ENCODE measurements at places on chromosomes 1 and 21. TPM values are rescaled to one million over a fixed set of nuclear protein-coding genes. Genes with fewer than 3 reads are reported as not detected.
A peak's percentile ranks its signal among the peaks of the same experiment; 100 is the strongest.

GRCh38 chr1:151541752-151542151, 1.6 kb downstream of the TUFT1 start:
- DNase-seq = no peak

GRCh38 chr1:197140121-197140520, 6.3 kb downstream of the ASPM start:
- no peak for DNase-seq

GRCh38 chr1:19684677-19685076, 20.0 kb downstream of the HTR6 start:
- DNase-seq = no peak

DNA sequence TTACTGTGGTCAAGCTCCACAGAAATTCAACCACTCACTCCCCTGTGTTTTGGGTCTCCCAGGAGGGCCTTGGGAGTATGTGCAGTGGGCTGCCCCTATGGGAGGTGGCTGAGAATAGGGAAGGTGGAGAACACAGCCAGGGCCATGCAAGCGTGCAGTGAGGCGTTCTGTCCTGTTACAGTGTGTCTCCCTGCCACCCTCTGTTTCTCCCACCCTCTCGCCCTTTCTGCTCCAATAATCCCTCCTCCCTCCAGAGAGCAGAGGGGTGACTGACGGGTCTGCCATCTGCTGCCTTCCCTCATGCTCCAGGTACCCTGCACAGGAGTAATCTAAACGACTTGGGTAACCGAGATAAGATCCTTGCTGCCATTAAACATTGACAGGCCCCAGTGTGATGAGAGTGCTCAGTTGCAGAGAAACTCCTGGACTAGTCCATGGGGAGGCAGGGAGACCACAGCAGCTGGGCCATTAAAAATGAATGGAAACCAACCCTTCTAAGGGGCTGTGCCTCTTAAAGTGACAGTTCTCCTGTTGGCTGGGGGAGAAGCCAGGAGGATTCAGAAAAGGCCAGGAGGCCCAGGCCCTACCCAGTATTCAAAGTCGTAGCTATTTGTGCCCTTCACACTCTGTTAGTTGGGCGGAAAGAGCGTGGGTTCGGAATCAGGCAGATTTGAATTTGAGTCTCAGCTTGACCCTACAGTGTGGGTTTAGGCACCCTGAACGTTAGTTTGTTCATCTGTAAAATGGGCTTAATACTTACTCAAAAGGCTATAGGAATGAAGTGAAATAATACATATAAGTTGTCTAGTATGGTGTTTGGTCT, 22.4 kb upstream of the BTG2 start:
- no peak for DNase-seq

- no peak for DNase-seq
Observed at GRCh38 chr1:3170561-3171453, 101.8 kb downstream of the PRDM16 start.

- no peak for DNase-seq
Observed at GRCh38 chr1:116110567-116111523, at the start of gene MAB21L3. Gene MAB21L3, plus strand, starts transcription at chr1:116111399. Its CDS starts 1,217 bp downstream, at chr1:116112616.

- DNase-seq = peak; percentile 92
Observed at GRCh38 chr1:167936068-167936929, at the start of gene DCAF6. Gene DCAF6, plus strand, starts transcription at chr1:167936683. Its CDS starts 229 bp downstream, at chr1:167936912.

DNA sequence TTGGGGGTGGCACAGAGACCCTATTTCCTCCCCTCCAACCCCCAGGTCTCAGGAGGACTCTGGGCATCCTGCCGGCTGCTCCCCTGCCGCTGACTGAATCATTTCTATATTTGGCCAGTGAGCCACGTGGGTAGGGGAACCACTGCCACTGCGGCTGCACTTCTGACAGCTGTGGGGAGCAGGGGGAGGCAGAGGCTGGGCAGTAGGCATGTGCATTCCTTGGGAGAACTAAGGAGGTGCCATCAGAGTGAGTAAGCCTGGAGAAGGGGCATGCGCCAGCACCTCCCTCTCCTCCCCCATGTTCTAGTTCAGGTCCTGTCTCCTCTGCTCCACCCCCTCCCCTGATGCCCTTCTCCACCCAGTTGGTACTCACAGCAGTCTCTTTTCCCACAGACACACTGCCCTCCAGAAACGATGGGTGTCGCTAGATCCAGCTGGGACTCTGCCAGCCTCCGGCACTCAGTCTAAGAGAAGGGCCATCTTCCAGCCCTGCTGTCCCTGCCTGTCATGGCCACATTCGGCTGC, 12.0 kb downstream of the PPFIA4 start:
- no peak for DNase-seq

DNA sequence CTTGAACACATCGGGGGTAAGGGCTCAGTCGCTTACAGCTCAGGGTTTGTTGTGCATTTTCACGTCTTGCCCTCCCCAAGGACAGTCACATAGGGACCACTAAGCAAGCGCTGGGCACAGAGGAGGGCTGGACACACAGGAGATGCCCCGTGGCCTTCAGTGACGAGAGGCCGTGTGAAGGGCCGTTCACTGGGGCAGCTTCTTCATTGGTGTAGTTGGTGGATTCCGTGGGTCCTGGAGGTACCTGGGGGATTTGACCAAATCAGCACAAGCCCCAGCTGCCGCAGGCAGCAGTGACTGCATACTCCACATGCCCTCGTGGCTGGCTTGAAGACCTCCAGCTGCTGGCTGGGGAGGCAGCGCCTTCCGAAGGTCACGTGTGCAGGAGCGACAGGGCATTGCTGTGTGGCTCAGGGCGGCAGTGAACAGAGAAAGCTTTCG, 100.8 kb upstream of the C1orf174 start:
- no peak for DNase-seq

- DNase-seq = no peak
Observed at GRCh38 chr1:33927721-33928120, 63.8 kb downstream of the HMGB4 start.

Gene SLAMF9
- not detected for total RNA-seq

Gene GBP2
- total RNA-seq = not detected

Gene NEGR1
- total RNA-seq = 1.1 TPM

Gene RPTN
- total RNA-seq = not detected

Gene TNN
- 0.26 TPM for total RNA-seq

Gene LRIG2
- total RNA-seq = 18.3 TPM

Gene RHOU
- total RNA-seq = 20.1 TPM

Gene NUF2
- total RNA-seq = 48.4 TPM

Gene TRAF3IP3
- total RNA-seq = not detected

Gene LHX8
- total RNA-seq = not detected

Gene LDLRAD2
- 0.55 TPM for total RNA-seq
